ENCODE measurements at places on chromosomes 13 and 19.
A peak's percentile ranks its signal among the peaks of the same experiment; 100 is the strongest.

DNA sequence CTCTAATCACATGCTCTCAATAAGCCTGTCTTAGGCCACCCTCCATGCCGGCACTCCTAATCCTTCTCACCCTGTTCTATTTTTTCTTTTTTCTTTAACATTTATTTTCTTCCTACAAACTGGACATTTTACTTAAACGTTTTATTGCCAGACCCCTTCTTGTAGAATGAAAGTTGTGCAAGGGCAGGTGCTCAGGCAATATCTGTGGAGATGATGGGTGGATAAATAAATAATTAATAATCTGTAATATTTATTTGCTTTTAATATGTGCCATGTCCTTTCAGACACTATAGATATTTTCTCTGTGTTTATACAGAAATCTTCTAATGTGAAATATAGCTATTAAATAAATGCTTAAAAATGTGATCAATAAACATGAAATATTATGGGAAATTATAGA is 815.7 kb upstream of the MIR17HG start:
- DNase-seq, result no peak

DNA sequence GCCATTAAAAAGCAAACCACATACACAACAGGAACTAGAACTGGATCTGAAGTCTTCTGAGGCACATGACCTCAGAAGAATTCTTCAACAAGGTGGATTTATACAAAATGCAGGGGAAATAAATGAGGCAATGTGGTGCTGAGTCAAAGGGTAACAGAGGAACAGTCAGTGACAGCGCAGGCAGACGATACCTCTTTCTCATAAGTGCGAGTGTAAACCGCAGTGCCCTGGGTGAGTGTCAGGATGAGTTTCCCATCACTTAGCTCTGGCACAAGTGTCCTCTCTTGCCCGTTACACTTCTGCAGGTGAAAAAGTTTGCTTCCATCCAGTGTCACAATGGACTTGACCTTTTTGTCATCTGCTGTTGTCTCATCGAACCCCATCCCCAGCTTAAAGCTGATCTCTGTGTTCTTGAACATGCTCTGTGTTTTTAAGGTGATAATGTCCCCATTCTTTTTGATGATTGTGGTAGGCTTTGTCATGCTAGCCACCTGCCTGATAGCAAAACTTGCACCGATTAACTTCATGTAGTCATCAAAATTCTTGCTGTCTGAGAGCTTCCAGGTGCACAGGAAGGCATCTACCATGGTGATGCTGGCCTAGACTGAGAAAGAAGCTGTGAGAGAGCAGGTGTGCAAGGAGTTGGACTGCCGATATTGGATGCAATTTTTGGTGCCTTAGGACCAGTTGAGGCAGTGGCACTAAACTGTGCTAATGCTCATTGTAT is 97.3 kb downstream of the AKAP11 start:
- no peak for DNase-seq

- DNase-seq, result no peak
These were observed 1128.2 kb upstream of the PCDH9 start for GRCh38 chr13:68358294-68358705.

GRCh38 chr13:112767506-112768471 is 78.0 kb downstream of the ATP11A start:
- DNase-seq, result peak; percentile 22

DNA sequence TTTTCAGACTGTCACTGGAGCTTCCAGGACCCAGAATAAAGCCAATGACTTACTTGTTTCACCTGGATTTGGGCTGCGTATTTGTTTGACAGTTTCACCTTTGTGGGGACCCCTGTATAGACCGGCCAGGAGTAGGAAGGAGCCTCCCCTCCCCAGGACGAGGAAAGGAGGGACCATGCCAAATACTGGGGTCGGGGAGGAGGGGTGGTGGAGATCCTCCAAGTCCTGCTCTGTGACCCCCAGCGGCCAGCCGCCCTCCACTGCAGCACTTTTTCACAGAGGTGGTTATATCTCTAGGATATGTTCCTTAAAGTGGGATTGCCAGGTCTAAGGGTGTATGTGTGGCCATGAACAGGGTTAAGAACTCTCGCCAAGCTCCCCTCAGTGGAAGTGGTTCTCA is 25.7 kb upstream of the ZNF492 start:
- DNase-seq, result no peak

DNA sequence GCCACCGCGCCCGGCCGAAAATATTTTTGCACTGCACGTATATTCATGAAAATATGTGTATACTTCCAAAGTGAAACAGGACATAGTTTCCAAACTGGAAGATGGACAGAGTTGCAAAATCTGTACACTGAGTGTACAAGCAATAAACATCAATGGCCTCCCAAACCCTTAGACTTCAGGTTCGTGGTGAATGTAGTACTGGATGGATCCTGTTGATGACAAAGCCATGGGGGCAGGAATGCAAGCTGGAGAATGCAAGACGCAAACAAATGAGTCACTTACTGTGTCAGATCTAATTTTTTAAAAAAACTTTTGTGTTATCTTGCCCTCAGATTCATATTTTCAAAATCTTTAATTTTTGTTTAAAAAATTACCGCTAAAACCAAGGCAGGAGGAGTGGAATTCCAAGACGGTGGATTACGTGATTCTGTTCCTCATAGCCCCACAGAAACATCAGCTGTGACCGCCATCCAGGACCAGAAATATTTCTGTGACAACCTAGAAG is 12.7 kb upstream of the LILRA2 start:
- no peak for DNase-seq

DNA sequence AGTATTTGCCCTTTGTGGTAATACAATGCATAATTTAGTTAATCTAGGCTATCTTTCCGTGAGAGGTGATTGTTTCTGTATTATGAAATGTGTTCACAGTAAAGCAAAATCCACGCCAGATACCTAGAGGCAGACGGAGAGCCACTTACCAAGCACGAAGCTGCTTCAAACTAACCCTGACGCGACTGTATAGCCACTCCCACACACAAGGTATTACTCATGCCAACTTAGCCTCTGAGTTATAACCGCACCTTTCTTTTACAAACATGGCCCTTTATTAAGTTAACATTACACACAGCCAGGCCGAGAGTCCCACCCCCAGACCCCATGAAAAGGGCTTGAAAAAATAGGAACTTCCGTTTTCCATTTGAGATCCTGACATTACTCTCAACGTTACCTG is 185.7 kb downstream of the ABCC4 start:
- no peak for DNase-seq

DNA sequence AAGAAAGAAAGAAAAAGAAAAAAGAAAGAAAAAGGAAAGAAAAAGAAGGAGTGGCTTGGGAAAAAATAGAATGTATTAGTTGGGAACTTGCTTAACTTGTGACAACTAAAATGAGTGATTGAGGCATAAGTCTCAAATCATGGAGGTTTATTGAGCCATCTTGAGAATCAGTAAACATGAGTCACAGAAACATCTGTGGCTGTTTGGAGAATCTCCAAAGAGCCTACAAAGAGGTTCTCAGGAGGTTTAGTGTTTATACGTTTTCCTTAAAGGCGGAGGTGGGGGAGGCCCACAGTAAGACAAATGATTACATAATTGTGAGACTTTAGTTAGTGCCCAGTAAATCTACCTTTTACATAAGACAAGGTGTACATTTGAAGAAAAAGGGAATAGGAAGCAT is 38.6 kb downstream of the WDR87 start:
- no peak for DNase-seq

GRCh38 chr13:50426927-50427326 is 411.7 kb downstream of the KCNRG start:
- DNase-seq, result no peak

DNA sequence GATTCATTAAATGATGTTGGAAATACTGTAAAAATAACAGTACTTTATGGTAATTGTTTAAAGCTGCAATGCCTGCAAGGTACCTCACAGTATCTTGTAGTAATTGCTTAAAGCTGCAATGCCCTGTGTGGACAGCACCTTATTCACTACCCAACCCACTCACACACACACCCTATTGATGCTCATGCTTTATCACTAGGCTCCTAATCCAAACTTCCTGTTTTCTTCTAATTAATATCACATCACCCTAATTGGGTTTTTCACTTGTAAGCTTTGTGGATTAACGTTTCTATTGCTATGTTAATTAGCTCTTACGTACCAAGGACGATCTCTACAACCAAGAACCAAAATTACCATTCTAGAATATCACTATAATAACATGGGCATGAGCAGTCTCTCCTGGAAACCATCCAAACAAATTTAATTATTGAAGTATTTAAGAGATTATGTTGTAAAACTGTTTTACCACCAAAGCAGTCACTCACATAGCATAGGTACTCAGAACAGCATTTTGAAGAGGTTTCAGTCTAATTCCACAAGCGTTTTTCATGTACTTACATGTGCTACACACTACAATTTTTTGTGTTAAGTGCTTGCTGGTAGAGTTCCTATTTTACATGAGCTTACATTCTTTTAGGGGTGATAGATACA is 303.8 kb downstream of the PCDH9 start:
- DNase-seq, result no peak

DNA sequence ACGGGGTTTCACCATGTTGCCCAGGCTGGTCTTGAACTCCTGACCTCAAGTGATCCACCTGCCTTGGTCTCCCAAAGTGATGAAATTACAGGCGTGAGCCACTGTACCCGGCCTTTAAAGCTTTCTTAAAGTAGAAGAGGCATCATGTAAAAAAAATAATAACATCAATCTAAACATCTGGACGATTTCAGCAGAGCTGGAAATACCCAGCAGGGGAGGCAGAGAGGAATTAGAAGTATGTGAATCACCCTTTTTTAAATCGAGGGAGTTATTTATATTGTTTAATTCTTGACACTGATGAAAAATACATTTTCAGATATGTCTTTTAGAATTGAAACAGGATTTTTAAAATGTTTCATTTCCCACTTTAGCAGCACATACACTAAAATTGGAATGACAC is 37.4 kb upstream of the MTIF3 start:
- DNase-seq, result no peak

GRCh38 chr19:48413879-48414587 is 20.6 kb downstream of the GRIN2D start:
- DNase-seq, result no peak

- DNase-seq, result no peak
These were observed 14.2 kb downstream of the FBXO46 start for GRCh38 chr19:45716359-45717130.

- DNase-seq, result no peak
These were observed 24.8 kb upstream of the LAIR1 start for GRCh38 chr19:54389553-54389952.

- DNase-seq, result no peak
These were observed 8.7 kb upstream of the ZNF444 start for GRCh38 chr19:56132316-56132822.

- DNase-seq, result no peak
These were observed 51.6 kb upstream of the POMP start for GRCh38 chr13:28607187-28607955.

DNA sequence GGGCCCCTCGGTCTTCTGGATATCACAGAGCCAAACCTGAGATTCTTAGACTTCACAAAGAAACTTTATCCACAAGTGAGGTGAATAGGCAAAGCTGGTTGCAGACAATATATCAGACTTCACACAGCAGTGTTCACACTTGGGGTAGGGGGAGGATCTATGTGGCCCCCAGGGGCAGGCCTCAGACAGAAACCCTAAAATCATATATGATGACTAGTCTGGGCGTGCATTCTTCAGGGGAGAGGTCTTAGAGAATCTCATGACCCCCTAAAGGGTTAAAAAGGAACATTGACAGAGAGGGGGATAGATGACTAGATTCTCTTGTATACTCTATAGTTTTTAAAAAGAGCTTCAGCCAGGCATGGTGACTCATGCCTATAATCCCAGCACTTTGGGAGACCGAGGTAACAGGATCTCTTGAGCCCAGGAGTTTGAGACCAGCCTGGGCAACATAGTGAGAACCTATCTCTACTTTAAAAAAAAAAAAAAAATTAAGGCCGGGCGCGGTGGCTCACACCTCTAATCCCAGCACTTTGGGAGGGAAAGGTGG is 2.8 kb downstream of the TYROBP start:
- DNase-seq, result no peak

DNA sequence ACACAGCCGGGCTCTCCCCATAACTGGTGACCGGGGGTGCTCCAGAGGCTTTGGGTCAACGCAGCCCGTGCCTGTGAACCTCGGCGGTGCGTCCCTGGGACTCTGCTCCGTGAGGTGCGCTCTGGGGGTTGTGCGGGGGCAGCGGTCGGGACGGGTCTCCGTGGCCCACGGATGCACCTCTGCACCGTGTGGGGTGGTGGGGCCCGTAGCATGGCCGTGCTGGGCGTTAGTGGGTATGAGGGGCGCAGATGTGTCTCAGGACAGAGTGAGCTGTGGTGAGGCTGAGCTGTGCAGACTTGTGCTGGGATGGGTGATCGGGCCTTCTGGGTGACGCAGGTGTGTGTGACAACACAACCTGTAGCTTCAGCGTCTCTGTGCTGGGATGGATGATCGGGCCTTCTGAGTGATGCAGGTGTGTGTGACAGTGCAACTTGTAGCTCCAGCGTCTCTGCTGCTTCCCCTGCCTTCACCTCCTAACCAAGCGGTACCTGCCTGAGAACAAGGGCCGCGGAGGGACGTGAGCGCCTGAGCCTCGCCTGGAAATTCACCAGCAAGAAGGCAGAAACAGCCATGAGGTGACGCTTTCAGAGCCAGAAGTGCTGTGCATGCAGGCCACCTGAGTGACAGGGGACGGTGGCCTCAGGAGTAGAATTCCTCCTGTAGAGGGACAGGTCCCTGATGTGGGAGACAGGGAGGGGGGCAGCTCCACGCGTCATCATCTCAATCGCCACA is 599 bp downstream of the ZNF331 start:
- no peak for DNase-seq

DNA sequence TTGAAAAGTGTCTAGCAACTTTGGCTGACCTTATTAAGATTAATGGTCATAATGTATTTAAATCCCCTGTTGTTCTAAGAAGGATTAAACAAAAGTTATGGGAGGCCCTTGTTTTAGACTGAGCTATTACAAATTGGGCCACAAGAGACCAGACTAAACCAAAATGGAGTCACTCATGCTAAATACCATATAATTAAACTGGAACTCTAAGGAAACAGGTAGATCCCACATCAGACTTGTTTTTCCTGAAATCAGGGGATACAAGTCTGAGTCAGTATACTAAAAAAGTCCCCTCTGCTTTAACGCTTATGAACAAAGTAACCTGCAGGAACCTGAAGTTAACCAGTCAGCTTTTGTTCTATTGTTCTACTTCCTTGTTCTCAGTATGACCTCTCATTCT is 305.9 kb upstream of the SGCG start:
- DNase-seq, result no peak

DNA sequence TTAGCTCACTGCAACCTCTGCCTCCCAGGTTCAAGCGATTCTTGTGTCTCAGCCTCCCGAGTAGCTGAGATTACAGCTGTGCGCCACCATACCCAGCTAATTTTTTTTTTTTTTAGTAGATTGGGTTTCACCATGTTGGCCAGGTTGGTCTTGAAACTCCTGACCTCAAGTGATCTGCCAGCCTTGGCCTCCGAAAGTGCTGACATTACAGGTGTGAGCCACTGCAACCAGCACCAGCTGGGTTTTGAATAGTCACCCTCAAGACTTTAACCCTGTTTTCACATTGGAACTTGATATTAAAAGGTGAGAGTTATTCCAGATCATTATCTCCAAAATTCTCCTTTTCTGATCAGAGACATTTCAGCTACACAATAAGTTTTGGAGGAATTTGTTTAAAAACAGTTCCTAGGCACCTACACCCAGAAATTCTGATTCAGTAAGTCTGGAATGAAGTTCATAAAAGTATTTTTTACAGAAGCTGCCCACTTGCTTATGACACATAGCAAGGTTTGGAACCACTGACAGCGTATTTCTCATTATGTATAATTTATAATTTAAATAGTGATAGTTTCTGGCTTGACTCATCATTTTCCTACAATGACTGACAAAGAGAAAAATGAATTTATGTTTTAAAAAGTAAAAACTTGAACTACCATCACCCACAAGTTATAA is 417.3 kb downstream of the DIAPH3 start:
- DNase-seq, result no peak

Measured in activated B cell treated with CpG ODN at 0.5 μM for 24 hours (primary cell).